ENCODE measurements at places on chromosomes 16 and 17. TPM values are rescaled to one million over a fixed set of nuclear protein-coding genes. Genes with fewer than 3 reads are reported as not detected.

GRCh38 chr16:30773826-30774225 is 11.7 kb downstream of the RNF40 start:
- no peak overlapping the region for H3K27ac ChIP-seq
- no peaks in the 10 kb centered on the region for H3K27me3 ChIP-seq

DNA sequence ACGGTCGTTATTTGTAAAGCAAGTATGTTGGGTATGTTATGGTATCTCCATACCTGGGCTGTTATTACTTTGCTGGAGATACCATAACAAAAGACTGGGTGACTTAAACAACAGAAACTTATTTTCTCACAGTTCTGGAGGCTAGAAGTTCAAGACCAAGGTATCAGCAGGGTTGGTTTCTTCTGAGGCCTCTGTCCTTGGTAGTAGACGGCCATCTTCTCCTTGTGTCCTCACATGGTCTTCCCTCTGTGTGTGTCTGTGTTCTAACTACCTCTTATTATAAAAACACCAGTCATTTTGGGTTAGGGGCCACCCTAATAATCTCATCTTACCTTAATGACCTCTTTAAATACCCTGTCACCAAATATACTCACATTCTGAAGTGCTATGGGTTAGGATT is 33.2 kb upstream of the MRTFB start:
- H3K4me1 ChIP-seq: no peaks in the 10 kb centered on the region
- H3K4me3 ChIP-seq: no peak overlapping the region
- H3K36me3 ChIP-seq: no peaks in the 10 kb centered on the region
- no peaks in the 10 kb centered on the region for H3K27me3 ChIP-seq
- no peak overlapping the region for H3K27ac ChIP-seq

- H3K27me3 ChIP-seq: no peaks in the 10 kb centered on the region
- no peaks in the 10 kb centered on the region for H3K36me3 ChIP-seq
- DNase-seq: no peak
- H3K27ac ChIP-seq: no peak overlapping the region
- no peak overlapping the region for H3K4me3 ChIP-seq
Measured at GRCh38 chr17:15397620-15398019, 56.2 kb upstream of the TEKT3 start.

DNA sequence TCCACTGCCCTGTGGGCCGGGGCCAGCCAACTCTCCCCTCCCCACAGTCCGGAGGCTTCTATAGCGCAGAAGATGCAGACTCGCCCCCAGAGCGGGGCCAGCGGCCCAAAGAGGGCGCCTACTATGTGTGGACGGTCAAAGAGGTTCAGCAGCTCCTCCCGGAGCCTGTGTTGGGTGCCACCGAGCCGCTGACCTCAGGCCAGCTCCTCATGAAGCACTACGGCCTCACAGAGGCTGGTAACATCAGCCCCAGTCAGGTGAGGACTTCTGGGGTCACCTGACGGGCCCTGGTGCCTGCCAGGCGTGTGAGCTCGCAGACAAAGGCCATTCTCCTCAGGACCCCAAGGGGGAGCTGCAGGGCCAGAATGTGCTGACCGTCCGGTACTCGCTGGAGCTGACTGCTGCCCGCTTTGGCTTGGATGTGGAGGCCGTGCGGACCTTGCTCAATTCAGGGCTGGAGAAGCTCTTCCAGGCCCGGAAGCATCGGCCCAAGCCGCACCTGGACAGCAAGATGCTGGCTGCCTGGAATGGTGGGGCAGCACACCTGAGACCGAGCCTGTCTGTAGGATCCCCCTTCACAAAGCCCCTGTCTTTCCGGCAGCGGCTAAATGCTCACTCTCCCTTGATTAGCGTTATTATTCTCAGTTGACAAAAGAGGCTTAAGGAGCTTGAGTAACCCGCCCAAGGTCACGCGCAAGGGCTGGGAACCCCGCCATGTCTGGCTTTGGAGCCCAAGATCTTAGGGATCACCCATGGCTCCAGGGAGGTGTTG is 3.9 kb downstream of the SPATA20 start:
- H3K4me1 ChIP-seq: no peaks in the 10 kb centered on the region
- H3K27ac ChIP-seq: no peak overlapping the region
- no peaks in the 10 kb centered on the region for H3K27me3 ChIP-seq
- H3K4me3 ChIP-seq: peak overlapping the region; percentile 29
- no peaks in the 10 kb centered on the region for H3K36me3 ChIP-seq
- DNase-seq: peak; percentile 98

DNA sequence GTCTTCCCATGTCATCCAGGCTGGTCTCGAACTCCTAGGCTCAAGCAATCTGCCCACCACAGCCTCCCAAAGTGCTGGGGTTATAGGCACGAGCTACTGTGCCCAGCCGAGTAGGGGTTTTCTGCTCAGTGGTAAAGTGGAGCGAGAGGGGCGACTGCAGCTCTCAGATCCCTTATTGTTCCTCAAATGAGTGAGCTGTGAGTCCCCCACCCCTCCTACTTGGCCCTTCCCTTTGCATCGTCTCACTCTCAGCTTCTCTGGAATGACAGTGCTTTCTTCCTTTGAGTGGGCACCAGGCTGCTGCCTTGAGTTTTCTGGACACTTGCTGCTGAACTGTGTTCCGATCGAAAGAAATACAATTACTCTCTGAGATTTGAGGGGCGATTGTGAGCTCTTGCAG is 63.5 kb downstream of the MSI2 start:
- no peak overlapping the region for H3K27ac ChIP-seq
- peaks cover 15% of the 10 kb centered on the region for H3K36me3 ChIP-seq
- no peak overlapping the region for H3K4me3 ChIP-seq
- no peak for DNase-seq
- H3K4me1 ChIP-seq: peaks cover 2% of the 10 kb centered on the region

GRCh38 chr17:77926981-77927380 is 31.5 kb upstream of the TNRC6C start:
- no peaks in the 10 kb centered on the region for H3K27me3 ChIP-seq
- no peak overlapping the region for H3K4me3 ChIP-seq
- H3K36me3 ChIP-seq: no peaks in the 10 kb centered on the region
- H3K27ac ChIP-seq: no peak overlapping the region

DNA sequence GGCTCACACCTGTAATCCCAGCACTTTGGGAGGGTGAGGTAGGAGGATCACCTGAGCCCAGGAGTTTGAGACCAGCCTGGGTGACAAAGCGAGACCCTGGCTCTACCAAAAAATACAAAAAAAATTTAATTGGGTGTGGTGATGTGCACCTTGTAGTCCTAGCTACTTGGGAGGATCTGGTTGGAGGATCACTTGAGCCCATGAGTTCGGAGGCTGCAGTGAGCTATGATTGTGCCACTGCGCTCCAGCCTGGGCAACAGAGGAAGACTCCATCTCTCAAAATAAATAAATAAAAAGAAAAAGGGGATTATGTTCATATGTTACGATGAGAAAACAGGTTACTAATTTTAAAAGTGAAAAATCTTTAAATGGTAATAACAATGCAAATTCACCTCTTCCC is 996 bp downstream of the MLKL start:
- no peak overlapping the region for H3K4me3 ChIP-seq
- no peaks in the 10 kb centered on the region for H3K36me3 ChIP-seq
- H3K4me1 ChIP-seq: no peaks in the 10 kb centered on the region
- H3K27me3 ChIP-seq: no peaks in the 10 kb centered on the region

DNA sequence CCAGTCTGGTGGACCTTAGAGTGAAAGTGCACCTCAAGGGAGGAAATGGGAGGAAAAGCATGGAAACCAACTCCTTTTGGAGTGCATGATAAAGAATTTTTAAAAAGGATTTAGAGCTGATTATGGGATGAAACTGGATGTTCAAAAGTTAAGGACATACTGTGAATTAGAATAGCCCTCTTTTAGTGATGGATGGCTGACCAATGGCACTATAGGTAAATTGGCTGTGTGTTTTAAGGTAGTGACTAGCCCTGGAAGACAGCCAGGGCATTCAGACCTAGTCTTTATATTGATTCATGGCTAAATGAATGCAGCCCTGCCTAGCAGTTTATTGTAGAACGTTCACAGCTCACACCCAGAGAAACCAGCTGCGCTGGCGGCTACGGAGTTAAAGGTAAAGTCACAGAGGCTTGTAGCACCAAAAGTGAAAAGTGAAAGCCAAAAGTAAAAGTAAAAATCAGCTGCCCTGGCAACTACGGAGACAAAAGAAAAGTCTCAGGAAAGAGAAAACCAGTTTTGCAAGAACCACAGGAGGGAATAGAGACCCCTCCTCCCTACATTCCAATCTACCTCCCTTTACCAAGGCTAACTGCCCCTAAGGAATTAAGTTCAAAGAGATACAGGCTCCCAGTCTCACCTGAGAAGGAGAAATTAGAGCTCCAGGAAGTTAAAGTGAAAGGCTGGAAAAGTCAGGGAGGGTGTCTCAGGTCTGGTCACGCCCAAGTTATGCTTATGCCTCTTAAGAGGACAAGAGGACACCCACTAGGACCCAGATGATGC is 21.8 kb downstream of the ACSM1 start:
- peak overlapping the region; percentile 48 for H3K4me3 ChIP-seq
- H3K36me3 ChIP-seq: no peaks in the 10 kb centered on the region
- H3K27ac ChIP-seq: peak overlapping the region; percentile 66
- peaks cover 18% of the 10 kb centered on the region for H3K4me1 ChIP-seq
- no peaks in the 10 kb centered on the region for H3K27me3 ChIP-seq
- peak; percentile 79 for DNase-seq

GRCh38 chr17:21542991-21543390 is 149.3 kb upstream of the KCNJ18 start:
- H3K4me3 ChIP-seq: no peak overlapping the region
- DNase-seq: no peak
- H3K27ac ChIP-seq: no peak overlapping the region

DNA sequence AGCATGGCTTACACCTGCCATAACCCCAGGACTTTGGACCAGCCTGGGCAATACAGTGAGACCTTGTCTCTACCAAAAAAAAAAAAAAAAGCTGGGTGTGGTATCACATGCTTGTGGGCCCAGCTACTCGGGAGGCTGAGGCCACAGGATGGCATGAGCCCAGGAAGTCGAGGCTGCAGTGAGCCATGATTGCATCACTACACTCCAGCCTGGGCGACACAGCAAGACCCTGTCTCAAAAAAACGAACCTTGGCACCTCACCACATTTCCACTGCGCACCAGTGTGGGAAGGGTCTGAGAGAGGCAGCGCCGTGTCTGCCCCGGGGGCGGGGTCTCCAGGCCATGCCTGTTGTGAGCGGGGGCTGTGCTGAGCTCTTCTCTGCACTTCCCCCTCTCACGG is 6.3 kb downstream of the ACSF3 start:
- peaks cover 4% of the 10 kb centered on the region for H3K36me3 ChIP-seq
- DNase-seq: no peak
- H3K4me3 ChIP-seq: no peak overlapping the region
- H3K4me1 ChIP-seq: no peaks in the 10 kb centered on the region
- H3K27me3 ChIP-seq: no peaks in the 10 kb centered on the region
- no peak overlapping the region for H3K27ac ChIP-seq

The PIMREG gene
- total RNA-seq: 92.5 TPM

The TMEM238L gene
- not detected for total RNA-seq

The RGS9 gene
- 12.0 TPM for total RNA-seq

All from H9 (cell line).